ENCODE measurements at places on chromosomes 5 and 9. TPM values are rescaled to one million over a fixed set of nuclear protein-coding genes. Genes with fewer than 3 reads are reported as not detected.

GRCh38 chr5:133266527-133266878 is 214.7 kb downstream of the HSPA4 start:
- no peak for DNase-seq

- no peak for DNase-seq
Measured at GRCh38 chr5:144484124-144484897, 313.6 kb downstream of the KCTD16 start.

DNA sequence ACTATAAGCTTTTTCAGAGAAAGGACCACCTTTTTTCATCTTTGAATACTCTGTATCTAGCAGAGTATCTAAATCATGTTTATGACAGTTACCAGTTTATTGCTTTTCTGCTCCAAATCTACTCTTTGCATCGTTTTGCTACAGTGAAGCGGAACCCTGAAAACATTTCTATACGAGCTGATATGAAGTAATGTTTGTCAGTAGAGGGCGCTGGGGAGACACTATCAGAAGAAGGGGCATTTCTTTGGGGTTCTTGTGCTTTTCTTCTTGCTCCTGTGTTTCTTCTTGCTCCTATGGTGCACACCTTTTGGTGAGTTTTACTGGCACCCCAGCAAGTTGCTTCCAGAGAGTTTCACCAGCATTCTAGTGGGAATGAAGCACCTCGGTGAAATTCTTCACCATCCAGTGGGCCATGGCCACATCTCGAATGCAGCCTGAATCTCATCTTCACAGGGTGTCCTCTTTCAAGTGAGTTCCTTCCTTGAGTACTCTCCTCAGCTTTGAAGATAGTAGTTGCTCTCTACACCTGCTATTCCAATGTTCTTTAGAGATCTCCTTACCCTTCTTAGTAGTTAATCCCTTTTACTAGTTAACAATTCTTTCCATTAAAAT is 98.4 kb downstream of the FGF1 start:
- no peak for DNase-seq

DNA sequence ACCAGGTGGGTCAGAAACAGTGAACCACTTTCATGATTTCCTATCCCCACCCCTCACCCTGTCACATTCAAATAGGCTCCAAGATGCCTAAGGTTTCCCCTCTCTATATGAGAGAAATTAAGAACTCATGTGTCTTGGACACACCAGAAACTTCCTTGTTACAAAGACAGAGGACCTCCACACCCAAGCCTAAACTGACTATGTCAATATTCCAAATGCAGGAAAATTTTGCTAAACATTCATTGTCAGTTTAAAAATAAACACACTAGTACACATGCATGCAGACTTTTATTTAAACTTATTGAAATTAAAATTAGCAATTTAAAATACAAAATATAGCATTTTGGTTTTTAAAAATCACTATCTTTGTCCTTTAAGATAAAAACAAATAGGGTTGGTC is 26.2 kb downstream of the SKIC3 start:
- no peak for DNase-seq

DNA sequence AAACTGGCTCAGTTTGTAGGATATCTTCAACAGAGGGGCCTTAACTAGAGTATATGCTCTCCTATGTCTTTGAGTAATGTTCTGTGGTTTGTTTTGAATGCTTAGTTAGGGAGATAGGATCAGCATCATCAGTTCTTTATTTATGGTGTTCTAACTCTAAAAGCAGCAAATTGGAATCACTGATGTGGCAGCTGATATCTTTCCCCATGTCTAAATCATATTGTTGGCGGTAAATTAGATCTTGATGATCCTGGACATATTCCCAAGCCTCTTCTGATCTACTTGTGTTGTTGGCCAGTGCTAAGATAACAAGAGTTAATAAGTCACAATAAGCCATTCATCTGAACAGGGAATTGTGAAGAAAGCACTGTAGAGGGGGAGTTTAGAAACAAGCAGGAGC is 332.4 kb upstream of the DAB2 start:
- DNase-seq: no peak

- peak; percentile 37 for DNase-seq
Measured at GRCh38 chr5:137629646-137630045, 106.2 kb downstream of the KLHL3 start.

GRCh38 chr9:99288830-99289229 is 66.7 kb downstream of the SEC61B start:
- DNase-seq: no peak

GRCh38 chr9:35237311-35237710 is 75.5 kb downstream of the UNC13B start:
- no peak for DNase-seq

EHMT1 gene
- polyA plus RNA-seq: 24.7 TPM

DOK3 gene
- 0.09 TPM for polyA plus RNA-seq

MCIDAS gene
- not detected for polyA plus RNA-seq

PRSS3 gene
- polyA plus RNA-seq: not detected

P4HA2 gene
- not detected for polyA plus RNA-seq
